ENCODE measurements at places on chromosomes 7 and 10. TPM values are rescaled to one million over a fixed set of nuclear protein-coding genes. Genes with fewer than 3 reads are reported as not detected.

The NAT16 gene
- total RNA-seq, result not detected

The SLC35G1 gene
- 1.8 TPM for total RNA-seq

The SPDYE9 gene
- not detected for total RNA-seq

The GRIFIN gene
- total RNA-seq, result not detected

The NUTM2E gene
- not detected for total RNA-seq

The LIPJ gene
- not detected for total RNA-seq
